ENCODE measurements at places on chromosomes 5 and 9.
A peak's percentile ranks its signal among the peaks of the same experiment; 100 is the strongest.

DNA sequence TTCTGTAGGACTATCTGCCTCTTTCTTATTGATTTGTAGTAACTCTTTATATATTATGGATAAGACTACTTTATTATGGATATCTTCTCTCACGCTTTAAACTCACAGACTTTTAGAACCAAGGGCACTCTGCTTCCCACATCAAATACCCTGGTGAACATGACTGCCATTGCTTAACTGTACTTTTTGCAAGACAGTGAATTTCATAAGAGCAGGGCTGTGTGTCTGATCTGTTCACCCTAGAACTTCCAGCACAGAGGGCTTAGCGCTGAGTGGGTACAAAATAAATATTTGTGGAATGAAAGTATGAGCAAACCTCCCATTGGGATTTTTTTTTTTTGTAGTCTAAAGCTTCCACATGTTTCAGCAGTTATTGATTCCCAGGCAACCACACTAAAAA, 84.8 kb downstream of the CFAP77 start:
- H3K4me1 ChIP-seq = no peaks in the 10 kb centered on the region
- H3K36me3 ChIP-seq = no peaks in the 10 kb centered on the region
- no peak overlapping the region for H3K27ac ChIP-seq
- DNase-seq = no peak
- H3K27me3 ChIP-seq = peaks cover 29% of the 10 kb centered on the region

DNA sequence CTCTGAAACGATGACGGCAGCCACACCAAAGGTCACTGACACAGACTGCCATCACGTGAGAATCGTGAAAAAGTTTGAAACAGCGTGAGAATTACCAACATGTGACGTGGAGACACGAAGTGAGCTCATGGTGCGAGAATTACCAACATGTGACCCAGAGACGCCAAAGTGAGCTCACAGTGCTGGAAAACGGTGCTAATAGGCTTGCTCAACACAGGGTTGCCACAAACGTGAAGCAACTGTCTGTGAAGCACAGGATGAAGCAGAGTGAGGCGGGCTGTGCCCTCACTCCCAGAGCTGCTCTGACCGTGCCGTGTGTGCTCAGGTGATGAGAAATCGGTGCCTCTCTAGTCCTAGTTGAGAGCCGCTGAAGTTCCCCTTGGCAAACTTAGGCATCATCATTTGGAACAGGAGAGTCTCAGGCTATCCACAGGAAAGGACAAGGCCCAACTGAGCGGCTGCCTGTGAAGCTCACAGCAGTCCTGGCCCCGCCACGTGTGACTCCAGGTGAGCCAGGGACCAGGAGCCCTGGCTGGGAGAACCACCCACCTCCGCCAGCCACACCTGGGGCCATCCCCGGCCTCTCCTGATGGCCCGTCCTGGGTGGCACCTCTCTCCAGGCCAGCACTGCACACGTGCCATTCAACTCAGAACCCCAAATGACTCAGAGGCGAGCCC, 29.8 kb upstream of the SLC6A3 start:
- peak; percentile 10 for DNase-seq
- no peaks in the 10 kb centered on the region for H3K4me1 ChIP-seq
- H3K36me3 ChIP-seq = peaks cover 44% of the 10 kb centered on the region
- H3K27me3 ChIP-seq = no peaks in the 10 kb centered on the region
- H3K4me3 ChIP-seq = no peak overlapping the region

- no peak overlapping the region for H3K4me3 ChIP-seq
- peaks cover 25% of the 10 kb centered on the region for H3K4me1 ChIP-seq
- peak overlapping the region; percentile 66 for H3K27ac ChIP-seq
- H3K36me3 ChIP-seq = no peaks in the 10 kb centered on the region
Observed at GRCh38 chr9:36074870-36075532, 38.3 kb downstream of the RECK start.

DNA sequence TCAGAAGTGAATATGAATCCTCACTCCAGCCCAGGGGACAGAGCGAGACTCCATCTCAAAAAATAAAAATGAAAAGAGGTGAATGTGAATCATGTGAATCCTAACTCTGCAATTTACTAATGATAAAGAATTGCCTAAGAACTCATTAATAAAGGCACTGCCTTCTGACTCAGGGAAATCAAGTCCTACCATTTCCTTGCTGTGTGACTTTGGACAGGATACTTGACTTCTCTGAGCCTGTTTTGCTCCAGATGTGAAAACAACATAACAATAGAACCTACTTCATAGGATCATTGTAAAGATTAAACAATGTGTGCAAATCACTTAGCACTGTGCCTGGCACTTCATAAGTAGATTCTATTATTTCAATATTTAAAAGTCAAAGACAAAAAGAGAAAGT, 15.1 kb upstream of the PWWP2A start:
- no peaks in the 10 kb centered on the region for H3K27me3 ChIP-seq
- DNase-seq = no peak
- H3K4me3 ChIP-seq = no peak overlapping the region
- H3K4me1 ChIP-seq = peaks cover 13% of the 10 kb centered on the region
- H3K36me3 ChIP-seq = no peaks in the 10 kb centered on the region

- no peak overlapping the region for H3K4me3 ChIP-seq
- no peaks in the 10 kb centered on the region for H3K27me3 ChIP-seq
- H3K27ac ChIP-seq = peak overlapping the region; percentile 57
- peaks cover 53% of the 10 kb centered on the region for H3K4me1 ChIP-seq
- peaks cover 28% of the 10 kb centered on the region for H3K36me3 ChIP-seq
- no peak for DNase-seq
Observed at GRCh38 chr5:52894451-52894850, 94.7 kb upstream of the ITGA2 start.

- no peak overlapping the region for H3K4me3 ChIP-seq
- peaks cover 97% of the 10 kb centered on the region for H3K4me1 ChIP-seq
- peaks cover 49% of the 10 kb centered on the region for H3K36me3 ChIP-seq
- no peaks in the 10 kb centered on the region for H3K27me3 ChIP-seq
- peak overlapping the region; percentile 93 for H3K27ac ChIP-seq
Observed at GRCh38 chr5:151062405-151063141, 18.3 kb downstream of the TNIP1 start.

- no peaks in the 10 kb centered on the region for H3K4me1 ChIP-seq
- H3K27ac ChIP-seq = no peak overlapping the region
- H3K36me3 ChIP-seq = no peaks in the 10 kb centered on the region
- H3K27me3 ChIP-seq = no peaks in the 10 kb centered on the region
Observed at GRCh38 chr5:19865336-19866089, 122.5 kb downstream of the CDH18 start.

GRCh38 chr9:82021198-82021597, 32.6 kb downstream of the SPATA31D1 start:
- no peaks in the 10 kb centered on the region for H3K4me1 ChIP-seq
- no peak for DNase-seq
- no peaks in the 10 kb centered on the region for H3K36me3 ChIP-seq
- no peaks in the 10 kb centered on the region for H3K27me3 ChIP-seq
- H3K4me3 ChIP-seq = no peak overlapping the region

GRCh38 chr5:33891788-33892619, at the start of gene ADAMTS12:
Gene ADAMTS12 (minus strand): TSS chr5:33891990. CDS start chr5:33891856, 134 bp downstream.
- H3K27me3 ChIP-seq = peaks cover 88% of the 10 kb centered on the region
- DNase-seq = peak; percentile 62
- H3K27ac ChIP-seq = peak within 1 kb of the TSS; percentile 69
- H3K36me3 ChIP-seq = no peaks in the 10 kb centered on the region
- peak within 1 kb of the TSS; percentile 66 for H3K4me3 ChIP-seq

GRCh38 chr9:110687497-110687896, 18.9 kb downstream of the MUSK start:
- no peaks in the 10 kb centered on the region for H3K27me3 ChIP-seq
- H3K27ac ChIP-seq = no peak overlapping the region
- DNase-seq = no peak
- H3K4me1 ChIP-seq = no peaks in the 10 kb centered on the region

- H3K4me3 ChIP-seq = no peak overlapping the region
- DNase-seq = peak; percentile 62
- peaks cover 44% of the 10 kb centered on the region for H3K4me1 ChIP-seq
- no peaks in the 10 kb centered on the region for H3K27me3 ChIP-seq
- peak overlapping the region; percentile 62 for H3K27ac ChIP-seq
Observed at GRCh38 chr9:37922363-37923117, 18.6 kb upstream of the SLC25A51 start.

DNA sequence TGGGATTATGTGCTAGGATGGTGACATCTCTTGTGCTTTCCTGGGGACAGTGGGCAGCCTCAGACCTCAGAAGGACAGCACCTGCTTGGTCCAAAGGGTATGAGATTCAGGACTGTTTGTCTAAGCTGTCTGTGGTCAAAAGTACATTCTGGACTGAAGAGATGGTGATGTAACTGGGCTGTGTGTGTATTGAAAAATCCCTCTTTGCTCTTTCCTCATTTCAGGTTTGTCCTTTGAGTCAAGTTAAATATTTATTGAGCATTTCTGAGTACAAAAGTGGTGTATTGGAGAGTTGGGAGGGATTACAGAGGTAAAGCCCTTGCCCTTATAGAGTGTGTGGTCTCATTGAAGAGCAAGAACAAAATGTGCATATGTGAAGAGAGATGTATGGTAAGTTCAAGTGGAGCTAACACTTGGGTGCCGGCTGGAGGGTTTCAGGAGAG, 46.7 kb downstream of the RCL1 start:
- peaks cover 10% of the 10 kb centered on the region for H3K4me1 ChIP-seq
- no peak overlapping the region for H3K27ac ChIP-seq
- H3K4me3 ChIP-seq = no peak overlapping the region
- no peaks in the 10 kb centered on the region for H3K27me3 ChIP-seq

DNA sequence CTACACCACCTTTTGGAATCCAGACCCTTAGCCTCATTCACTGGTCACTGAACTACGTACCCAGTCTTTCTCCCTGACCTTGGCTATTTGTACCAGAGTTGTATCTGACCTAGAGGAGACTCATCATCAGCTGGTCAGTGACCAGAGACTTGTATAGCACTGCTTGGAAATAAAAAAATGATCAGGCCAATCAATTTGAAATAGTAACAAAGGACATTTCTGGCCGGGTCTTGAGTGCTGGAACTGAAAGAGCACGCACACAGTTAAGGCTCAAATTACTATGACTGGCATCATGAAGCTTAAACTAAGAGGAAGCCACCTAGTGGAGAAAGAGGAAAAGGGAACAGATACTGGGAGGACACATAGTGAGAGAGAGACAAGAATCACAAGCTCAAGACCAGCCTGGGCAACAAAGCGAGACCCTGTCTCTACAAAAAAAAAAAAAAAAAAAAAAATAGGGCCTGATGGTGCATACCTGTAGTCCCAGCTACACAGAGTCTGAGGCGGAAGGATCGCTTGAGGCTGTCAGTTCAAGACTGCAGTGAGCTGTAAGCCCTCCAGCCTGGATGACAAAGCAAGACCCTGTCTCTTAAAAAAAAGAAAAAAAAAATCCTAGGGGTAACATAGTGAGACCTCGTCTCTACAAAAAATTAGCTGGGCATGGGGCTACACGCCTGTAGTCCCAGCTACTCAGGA, 12.8 kb upstream of the SRP19 start:
- H3K4me3 ChIP-seq = no peak overlapping the region
- H3K27ac ChIP-seq = no peak overlapping the region
- H3K4me1 ChIP-seq = peaks cover 28% of the 10 kb centered on the region
- no peak for DNase-seq
- no peaks in the 10 kb centered on the region for H3K36me3 ChIP-seq

DNA sequence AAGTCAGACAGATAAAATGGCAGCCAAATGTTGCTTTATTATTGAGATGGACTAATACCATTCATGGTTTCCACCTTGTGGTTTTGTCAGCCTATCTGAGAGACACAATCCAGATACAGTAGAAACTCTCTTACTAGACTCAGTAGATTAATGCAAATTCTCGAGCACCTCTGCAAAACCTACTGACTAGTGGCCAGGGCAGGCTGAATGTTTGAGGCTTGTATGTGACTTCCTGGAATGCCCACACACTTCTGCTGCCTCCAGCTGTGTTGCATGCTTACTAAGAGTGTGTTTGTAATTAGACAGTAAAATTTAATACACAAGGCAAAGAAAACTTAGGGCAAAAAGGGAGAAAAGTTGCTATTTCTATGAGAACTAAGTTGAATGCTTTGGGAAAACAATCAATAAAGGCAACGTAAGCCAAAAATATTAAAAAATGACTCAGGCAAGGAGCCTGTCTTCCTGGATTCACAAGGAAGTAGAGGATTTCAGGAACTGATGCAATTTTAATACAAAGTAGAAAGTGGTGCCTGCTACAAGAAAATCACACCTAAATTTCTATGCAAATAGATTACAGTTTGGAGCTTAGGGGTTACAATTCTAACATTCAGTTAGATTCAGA, 30.2 kb upstream of the CCNG1 start:
- no peak overlapping the region for H3K27ac ChIP-seq
- H3K4me1 ChIP-seq = peaks cover 6% of the 10 kb centered on the region
- no peaks in the 10 kb centered on the region for H3K36me3 ChIP-seq
- H3K4me3 ChIP-seq = no peak overlapping the region
- DNase-seq = no peak
- H3K27me3 ChIP-seq = no peaks in the 10 kb centered on the region

- no peak for DNase-seq
- H3K4me1 ChIP-seq = no peaks in the 10 kb centered on the region
Observed at GRCh38 chr5:155290937-155291336, 277.4 kb downstream of the KIF4B start.

- DNase-seq = no peak
- H3K27me3 ChIP-seq = no peaks in the 10 kb centered on the region
Observed at GRCh38 chr5:91079037-91079436, 304.1 kb downstream of the ARRDC3 start.

GRCh38 chr5:134153657-134154056, 23.1 kb downstream of the SKP1 start:
- no peak overlapping the region for H3K27ac ChIP-seq
- H3K36me3 ChIP-seq = peaks cover 84% of the 10 kb centered on the region
- peaks cover 36% of the 10 kb centered on the region for H3K4me1 ChIP-seq
- no peak for DNase-seq
- H3K4me3 ChIP-seq = no peak overlapping the region
- no peaks in the 10 kb centered on the region for H3K27me3 ChIP-seq

GRCh38 chr5:158610051-158610415, 489.7 kb downstream of the EBF1 start:
- no peak overlapping the region for H3K4me3 ChIP-seq
- no peak overlapping the region for H3K27ac ChIP-seq
- H3K27me3 ChIP-seq = no peaks in the 10 kb centered on the region
- DNase-seq = no peak
- no peaks in the 10 kb centered on the region for H3K36me3 ChIP-seq
- H3K4me1 ChIP-seq = no peaks in the 10 kb centered on the region

DNA sequence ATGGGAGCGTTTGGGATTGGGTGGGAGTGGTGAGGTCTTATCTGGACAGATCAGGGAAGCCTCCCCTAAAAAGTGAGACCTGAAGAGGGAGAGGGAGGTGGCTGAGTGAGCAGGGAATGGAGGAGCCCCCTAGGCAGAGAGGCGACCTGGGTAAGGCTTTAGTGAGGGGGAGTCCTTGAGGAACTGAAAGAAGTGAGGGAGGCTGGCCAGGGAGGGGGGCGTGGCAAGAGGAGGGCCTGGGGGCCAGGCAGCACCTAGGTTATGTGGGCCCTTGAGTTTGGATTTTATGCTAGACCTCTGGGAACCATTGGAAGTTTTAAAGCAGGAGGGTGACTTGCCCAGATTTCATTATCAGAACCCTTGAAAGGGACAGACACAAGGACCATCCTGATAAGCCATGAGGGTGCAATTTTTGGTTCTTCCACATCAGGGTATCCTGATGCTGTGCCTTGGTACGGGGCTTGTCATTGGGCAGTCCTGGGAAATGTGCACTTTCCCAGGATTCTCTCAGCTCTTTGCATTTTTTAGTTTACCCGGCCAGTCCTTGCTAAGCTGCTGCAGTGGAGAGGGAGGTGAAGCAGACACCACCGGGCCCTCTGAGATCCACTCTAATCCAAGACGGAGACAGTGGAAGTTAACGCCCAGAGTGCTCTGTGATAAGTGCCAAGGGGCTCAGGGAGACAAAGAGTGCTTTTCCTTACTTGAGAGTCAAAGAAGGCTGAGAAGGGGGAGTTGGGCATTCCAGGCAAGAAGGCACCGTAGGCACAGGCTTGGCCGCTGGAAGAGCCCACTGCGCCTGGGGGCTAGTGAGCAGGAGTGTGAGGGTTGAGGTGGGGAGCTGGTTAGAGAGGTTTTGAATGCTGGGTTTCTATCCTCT, 16.1 kb downstream of the GSN start:
- H3K4me1 ChIP-seq = peaks cover 100% of the 10 kb centered on the region
- no peaks in the 10 kb centered on the region for H3K36me3 ChIP-seq
- no peak for DNase-seq
- H3K4me3 ChIP-seq = no peak overlapping the region
